ENCODE measurements at places on chromosomes 3 and 15.
A peak's percentile ranks its signal among the peaks of the same experiment; 100 is the strongest.

- DNase-seq: no peak
Observed at GRCh38 chr3:2211568-2211967, 112.9 kb downstream of the CNTN4 start.

DNA sequence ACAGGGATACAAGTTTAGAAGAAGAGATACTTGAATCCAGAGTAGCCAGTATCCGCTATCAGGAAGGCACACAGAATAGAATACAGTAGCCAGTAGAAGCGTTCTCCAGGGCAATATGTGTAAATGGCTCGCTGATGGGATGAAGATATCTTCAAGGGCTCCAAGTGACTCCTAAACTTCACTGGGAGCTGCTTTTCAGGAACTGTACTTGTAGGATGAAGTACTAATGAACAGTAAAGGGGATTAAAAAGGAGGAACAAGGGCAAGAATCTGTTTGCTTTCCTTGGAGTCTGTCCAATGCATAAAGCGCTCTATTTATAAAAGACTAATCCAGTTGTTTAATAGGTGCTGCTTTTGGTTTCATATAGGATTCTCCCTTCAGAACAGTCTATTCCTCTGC, 78.4 kb downstream of the THRB start:
- DNase-seq: no peak

DNA sequence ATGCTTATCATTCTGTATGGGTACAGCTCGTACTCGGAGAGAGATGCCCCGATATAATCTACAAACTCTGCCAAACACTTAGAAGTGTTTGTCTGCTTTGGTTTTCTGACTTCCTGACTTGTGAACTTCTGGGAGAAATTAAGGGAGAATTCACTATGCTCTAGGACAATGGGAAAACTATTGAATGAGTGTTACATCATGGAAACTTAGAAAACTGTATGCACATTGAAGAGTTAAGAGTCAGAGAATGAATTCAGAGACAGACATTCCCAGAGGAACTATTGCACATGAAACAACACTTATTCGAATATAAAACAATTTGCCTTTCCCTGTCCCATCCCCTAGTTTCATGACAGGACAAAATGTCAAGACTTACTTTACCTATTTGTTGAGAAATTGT, 57.8 kb downstream of the DTWD1 start:
- no peak for DNase-seq

DNA sequence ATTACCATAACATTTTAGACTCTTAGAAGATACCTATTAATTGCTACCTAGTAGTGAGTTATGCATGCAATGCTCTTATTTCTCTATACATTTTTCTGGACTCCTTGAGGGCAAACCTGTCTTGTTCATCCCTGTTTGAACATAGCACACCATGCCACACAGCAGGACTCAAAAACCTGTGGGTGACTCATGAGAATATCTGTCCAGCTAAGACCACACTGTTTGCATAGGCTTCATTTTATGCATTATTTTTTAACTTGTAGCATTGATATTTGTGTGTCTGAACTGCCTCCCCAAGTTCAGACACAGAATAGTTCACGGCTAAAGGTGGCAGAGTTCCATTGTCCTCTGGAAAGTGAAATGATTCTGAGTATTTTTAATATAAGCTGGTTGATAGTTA, 1.8 kb downstream of the LMCD1 start:
- DNase-seq: no peak

DNA sequence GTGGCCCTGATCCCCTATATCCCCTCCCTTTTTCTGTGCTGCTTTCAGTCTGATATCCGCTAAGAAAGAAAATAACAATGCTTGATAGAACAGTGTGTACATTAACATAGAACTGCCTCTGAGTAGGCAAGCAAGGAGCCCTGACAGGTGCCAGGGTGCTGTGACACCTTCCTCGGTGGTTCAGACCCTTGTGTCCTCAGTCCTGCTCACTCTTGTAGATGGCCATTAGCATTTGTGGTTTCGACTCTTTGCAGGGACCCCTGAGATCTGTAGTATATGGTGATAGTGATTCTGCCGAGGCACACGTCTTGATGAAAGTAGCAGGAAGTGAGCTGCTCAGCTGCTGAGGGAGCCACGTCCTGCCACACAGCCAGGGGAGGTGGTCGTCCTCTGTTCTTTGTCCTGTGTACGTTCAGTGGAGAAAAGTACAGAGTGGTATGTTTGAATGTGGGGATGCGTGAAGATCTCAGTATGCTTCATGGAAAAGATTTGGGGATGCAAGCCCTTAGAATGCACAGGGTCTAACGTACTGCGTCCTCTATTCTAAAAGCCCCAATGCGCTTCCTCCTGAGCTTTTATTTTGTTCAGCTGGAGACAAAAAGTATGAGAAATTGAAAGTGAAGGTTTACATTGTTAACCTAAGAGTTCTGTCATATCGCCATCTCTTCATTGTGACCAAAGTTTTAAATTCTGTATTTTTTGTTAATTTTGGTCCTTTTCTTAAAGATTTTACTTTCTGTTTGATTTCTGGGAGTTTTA, 35.4 kb downstream of the PXYLP1 start:
- no peak for DNase-seq

DNA sequence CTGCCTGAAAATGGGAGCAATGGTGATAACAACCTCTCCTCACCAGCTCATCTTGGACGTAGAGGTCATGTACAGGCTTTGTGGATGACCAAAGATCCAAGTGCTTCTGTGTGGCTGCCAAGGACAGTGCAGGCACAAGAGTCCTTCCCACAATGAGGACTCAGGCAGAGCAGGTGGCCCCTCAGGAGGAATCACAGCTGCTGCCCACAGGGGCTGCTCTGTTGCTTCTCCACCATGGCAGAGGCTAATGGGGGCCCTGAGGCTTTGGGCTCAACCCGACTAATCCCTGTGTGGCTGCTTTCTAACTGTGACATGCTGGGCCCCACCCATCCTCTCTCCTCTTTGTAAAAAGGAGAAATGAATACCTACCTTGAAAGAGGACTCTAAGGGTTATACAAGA, 58.1 kb upstream of the MRPS22 start:
- DNase-seq: no peak

DNA sequence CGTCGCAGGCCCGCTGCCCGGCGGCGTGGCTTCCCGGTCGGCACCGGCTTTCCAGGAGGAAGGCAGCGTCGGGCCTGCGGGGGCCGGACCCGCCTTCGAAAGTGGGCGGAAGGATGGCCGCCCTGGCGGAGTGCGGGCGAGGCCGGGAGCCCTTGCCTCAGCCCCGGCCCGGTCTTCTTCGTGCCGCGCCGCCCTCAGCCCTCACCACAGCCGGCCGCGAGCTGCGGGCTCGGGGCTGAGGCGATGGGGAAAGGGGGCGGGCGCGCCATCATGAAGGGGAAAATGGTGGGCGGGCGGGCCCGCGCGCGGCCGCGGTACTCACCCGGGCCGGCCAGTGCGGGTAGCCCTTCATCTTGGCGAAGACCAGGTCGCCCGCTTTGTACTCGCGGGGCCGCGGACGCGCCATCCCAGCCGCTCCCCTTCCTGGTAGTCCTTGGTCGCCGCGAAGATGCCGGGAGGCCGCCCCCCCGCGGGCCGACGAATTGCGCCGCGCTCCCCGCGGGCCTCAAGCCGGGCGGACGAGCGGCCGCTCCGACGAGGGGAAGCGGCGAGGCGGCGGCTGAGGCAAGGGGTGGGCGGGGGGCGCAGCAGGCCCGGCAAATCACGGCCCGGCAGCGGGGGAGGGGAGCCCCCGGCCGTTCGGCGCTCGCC, 489 bp downstream of the HDGFL3 start:
- DNase-seq: peak; percentile 49

DNA sequence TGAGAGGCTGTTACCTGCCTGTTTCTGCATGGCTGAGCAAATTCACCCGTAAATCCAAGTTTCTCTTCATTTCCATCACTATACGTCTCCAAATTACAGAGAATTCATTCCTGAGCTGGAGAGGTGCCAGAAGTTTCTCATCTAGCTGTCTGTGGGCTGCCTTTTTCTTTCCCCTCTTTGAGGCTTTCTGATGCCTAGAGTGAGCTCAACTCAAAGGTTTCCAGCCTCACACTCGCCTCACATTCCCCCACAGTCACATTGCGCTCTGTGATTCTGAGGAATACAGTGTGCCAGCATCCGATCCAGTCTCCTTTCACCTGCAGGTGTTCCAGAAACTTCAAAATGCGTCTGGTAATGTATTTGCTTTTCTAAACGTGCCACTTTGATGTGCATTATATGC, 267.2 kb downstream of the MFSD1 start:
- DNase-seq: no peak

GRCh38 chr15:60678632-60679031, 199.7 kb upstream of the ICE2 start:
- DNase-seq: no peak

- no peak for DNase-seq
Observed at GRCh38 chr3:177789500-177789899, 592.2 kb upstream of the TBL1XR1 start.

DNA sequence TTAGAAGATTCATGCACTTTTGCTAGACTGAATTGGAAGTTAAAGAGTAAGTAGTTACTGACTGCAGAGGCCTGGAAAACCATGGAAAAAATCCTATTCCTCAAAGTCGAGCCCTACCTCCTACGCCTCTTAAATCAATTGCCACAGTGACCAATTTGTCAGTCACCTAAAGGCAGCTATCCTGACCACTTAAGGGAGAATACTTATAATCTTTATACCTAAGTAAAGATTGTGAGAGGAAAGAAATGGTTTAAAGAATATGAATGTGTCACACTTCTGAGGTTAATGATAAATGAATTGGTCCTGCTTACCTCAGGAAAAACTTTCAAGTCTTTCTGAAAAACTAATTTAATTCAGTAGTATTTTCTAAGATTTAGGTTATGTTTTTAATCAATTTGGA, 42.6 kb downstream of the AGTR1 start:
- DNase-seq: no peak

- no peak for DNase-seq
Observed at GRCh38 chr3:138567403-138567802, 26.7 kb downstream of the CEP70 start.

DNA sequence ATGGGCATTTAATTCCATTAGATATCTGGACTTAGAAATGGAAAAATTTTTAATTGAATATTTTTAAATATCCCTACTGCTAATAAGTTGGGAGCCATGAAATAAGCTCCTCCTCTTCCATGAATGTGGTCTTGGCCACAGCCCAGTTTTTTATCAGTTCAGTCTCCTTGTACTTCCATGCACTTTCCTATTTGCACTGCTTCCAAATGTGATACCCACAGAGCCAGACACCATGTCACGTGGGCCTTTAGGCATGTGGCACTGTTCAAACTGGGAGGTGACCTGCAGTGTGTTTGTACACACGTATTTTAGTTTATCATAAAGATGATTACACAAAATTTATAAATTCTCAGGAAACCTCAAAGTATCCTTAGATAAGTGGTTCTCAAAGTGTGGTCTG, 80.1 kb upstream of the DGKG start:
- no peak for DNase-seq

DNA sequence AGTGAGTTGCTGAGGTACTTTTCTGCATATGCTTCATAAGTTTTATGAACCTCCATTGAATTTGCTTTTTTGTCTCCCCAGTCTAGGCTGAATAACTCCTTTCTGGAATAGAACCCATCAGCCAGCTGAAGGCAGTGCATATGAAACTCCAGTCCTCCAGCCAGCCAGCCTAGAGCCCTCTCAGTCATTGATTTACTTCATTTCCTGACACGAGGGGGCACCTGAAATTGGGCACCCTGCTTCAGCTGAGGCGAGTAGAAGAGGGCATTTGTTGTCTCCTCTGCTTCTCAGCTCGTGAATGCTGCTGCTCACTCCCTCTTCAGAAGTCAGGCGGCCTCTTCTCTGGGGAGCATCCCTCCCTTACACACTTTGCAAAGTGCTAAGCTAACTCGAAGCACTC, 32.5 kb downstream of the CHST2 start:
- no peak for DNase-seq

DNA sequence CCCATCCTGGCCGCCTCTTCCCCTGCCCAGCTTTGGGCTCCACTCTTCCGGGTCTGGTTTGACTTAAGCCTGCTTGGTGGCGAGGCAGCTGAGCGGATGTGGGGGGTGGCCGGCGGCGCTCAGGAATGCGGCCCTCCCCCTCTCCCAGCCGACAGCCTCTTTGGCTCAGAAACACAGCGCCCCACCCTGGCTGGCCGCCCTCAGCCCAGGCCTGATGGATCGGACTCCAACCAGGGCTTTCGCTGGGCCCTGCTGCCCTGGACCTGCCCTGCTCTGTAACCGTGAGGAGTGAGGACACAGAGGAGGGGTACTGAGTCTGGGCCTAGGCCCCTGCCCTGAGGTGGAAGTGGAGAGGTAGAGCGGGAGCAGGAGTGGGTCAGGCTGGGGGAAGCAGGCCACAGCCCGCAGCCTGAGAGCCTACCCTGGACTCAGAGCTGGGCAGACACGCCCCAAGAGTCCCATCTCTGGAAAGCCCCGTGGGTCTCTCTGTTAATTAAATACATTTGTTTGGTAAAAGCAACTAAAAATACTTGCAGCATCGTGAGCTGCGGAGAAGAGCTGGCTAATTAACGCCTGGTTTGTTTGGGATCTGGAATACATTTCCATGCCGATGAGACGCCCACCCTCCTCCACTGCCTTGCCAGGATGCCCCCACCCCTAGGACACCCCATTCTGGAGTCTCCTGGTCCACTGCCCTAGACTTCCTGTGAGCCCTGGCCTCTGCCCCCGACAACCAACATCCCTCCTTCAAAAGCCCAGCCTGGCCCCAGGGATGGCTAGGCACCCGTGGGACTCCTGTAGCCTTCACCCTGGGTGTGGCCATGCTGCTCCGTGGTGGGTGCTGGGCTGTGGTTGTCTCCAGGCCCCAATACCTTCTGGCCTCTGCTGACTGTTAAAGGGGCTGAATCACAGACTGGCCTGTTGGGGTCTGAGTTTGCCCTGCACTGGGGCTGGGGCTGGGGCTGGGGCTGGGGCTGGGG, 19.6 kb downstream of the PLXNA1 start:
- peak; percentile 43 for DNase-seq

GRCh38 chr15:91782221-91782620, 71.3 kb upstream of the SLCO3A1 start:
- no peak for DNase-seq

- DNase-seq: peak; percentile 85
Observed at GRCh38 chr3:131361464-131362421, 19.8 kb upstream of the NUDT16 start.

- no peak for DNase-seq
Observed at GRCh38 chr3:172246107-172246844, 202.0 kb downstream of the GHSR start.

DNA sequence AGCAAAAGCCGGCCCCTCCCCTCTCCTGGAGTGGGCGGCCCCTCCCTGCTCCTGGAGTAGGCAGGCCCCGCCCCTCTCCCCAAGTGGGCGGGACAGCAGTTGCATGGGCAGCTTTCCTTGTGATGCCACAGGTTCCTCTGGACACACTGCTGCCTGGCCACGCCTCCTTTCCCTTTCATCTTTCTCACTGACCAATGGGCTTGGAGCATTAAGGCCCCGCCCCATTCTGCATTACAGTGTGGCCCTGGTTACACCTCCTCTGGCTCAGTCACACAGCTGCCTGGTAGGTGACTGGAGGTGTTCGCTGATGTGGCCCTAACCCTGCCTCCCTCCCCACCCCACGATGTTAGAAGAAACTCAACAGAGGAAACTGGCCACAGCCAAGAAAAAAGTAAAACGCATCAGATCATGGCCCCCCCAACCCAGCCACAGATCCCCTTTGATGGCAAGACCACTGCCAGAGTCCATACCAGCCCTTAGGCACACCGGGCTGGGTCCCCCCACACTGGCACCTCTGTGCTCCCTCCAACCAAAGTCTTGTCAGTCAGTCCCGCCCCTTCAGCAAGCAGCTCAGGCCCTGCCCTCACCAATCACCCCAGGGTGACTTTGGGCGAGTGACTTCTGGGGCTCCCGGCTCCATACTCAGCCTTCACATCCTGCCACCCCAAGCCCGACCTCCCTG, 84.3 kb downstream of the ADAMTS7 start:
- DNase-seq: no peak

- no peak for DNase-seq
Observed at GRCh38 chr15:47294765-47295259, 422.5 kb upstream of the SEMA6D start.

Measured in liver (tissue), 10 donors.